ENCODE measurements at places on chromosomes 7 and 10. TPM values are rescaled to one million over a fixed set of nuclear protein-coding genes. Genes with fewer than 3 reads are reported as not detected.

The KCNMA1 gene
- total RNA-seq, result not detected

The HACD1 gene
- 35.8 TPM for total RNA-seq

The ITIH5 gene
- not detected for total RNA-seq

The CTAGE4 gene
- total RNA-seq, result 3.8 TPM

The OGA gene
- total RNA-seq, result 42.9 TPM

The OR2A42 gene
- not detected for total RNA-seq

The PRKG1 gene
- total RNA-seq, result not detected

The ATOH7 gene
- total RNA-seq, result not detected

The MAT1A gene
- 0.03 TPM for total RNA-seq

The MINDY3 gene
- 6.3 TPM for total RNA-seq

The SLC26A4 gene
- not detected for total RNA-seq

The GPR158 gene
- total RNA-seq, result 0.83 TPM

The ELMO1 gene
- 0.10 TPM for total RNA-seq

The AKR1C3 gene
- 95.6 TPM for total RNA-seq

The KCNIP2 gene
- total RNA-seq, result 1.2 TPM

The TAS2R4 gene
- 0.23 TPM for total RNA-seq

The ABCF2 gene
- 80.2 TPM for total RNA-seq

The ZNF316 gene
- 35.9 TPM for total RNA-seq

The APBB1IP gene
- total RNA-seq, result not detected

The NAMPT gene
- 28.7 TPM for total RNA-seq

The SUN3 gene
- not detected for total RNA-seq

The GIMAP1 gene
- total RNA-seq, result not detected

The EGR2 gene
- total RNA-seq, result 5.6 TPM

The CRTAC1 gene
- not detected for total RNA-seq

The TSPAN12 gene
- 32.6 TPM for total RNA-seq

The GPR85 gene
- total RNA-seq, result not detected

The CPED1 gene
- total RNA-seq, result not detected

The CLDN3 gene
- total RNA-seq, result 446 TPM

The THSD7A gene
- not detected for total RNA-seq

The ERVW-1 gene
- not detected for total RNA-seq

The TMEM229A gene
- not detected for total RNA-seq

The TMEM106B gene
- 6.6 TPM for total RNA-seq

The IL6 gene
- not detected for total RNA-seq

The CLCN1 gene
- total RNA-seq, result 2.8 TPM

The WNT8B gene
- total RNA-seq, result 0.23 TPM

The SPDYE11 gene
- total RNA-seq, result not detected

The NODAL gene
- total RNA-seq, result not detected

The SFMBT2 gene
- 0.03 TPM for total RNA-seq

The PLXDC2 gene
- total RNA-seq, result 1.2 TPM

The GALNT17 gene
- total RNA-seq, result not detected

The RAMP3 gene
- total RNA-seq, result not detected

The HOXA5 gene
- total RNA-seq, result 22.1 TPM

The DRGX gene
- total RNA-seq, result not detected

The ZNF853 gene
- total RNA-seq, result not detected

The CAV2 gene
- total RNA-seq, result 14.8 TPM

The RBP3 gene
- total RNA-seq, result 0.20 TPM

The MDH2 gene
- 199 TPM for total RNA-seq

The LBX1 gene
- total RNA-seq, result not detected

The NAT16 gene
- total RNA-seq, result 0.13 TPM

Measured in HT-29 (cell line).